ENCODE measurements at places on chromosomes 11 and 22. TPM values are rescaled to one million over a fixed set of nuclear protein-coding genes. Genes with fewer than 3 reads are reported as not detected.

The SYCE3 gene
- not detected for total RNA-seq

The VSIG2 gene
- not detected for total RNA-seq

DNA sequence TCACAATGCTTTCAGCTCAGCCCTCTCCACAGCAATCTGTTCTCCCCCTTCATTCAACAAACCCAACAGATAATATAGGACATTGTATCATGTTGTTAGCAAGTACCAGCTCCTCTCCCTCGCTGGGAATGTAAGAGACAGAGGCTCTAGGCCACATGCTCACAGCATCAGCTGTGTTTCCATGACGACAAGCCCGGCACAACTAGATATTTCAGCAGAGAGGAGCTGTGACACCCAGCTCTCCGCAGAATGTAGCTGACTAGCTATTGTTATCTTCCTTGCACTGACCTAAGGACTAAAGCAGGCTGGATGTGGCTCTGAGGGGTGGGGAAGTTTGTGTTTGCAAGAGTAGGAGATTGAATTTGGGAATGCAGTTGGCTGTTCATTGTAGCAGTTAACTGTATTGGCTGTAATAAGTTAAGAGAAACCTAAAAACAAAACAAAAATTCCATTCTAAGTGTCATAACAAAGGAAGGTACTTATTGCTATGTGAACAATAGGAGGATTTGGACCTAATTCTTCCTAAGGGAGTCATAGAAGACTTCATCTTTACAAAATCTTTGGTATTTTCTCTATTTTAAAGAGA lies 28.0 kb upstream of the RRAS2 start:
- peak; percentile 88 for DNase-seq

- no peak for DNase-seq
Measured at GRCh38 chr11:34356130-34356529, 1.7 kb downstream of the ABTB2 start.

The TPBGL gene
- total RNA-seq: not detected

The LRRC74B gene
- not detected for total RNA-seq

GRCh38 chr11:134512571-134513538 lies 100.8 kb upstream of the B3GAT1 start:
- no peak for DNase-seq

The CECR2 gene
- not detected for total RNA-seq
